Placental epithelial cell (primary cell): ENCODE measurements at places on chromosomes 2 and 18. TPM values are rescaled to one million over a fixed set of nuclear protein-coding genes. Genes with fewer than 3 reads are reported as not detected.

MEIS1 gene
- 22.9 and 47.9 TPM in 2 replicates for total RNA-seq

ACMSD gene
- not detected in 2 replicates for total RNA-seq

EDAR gene
- not detected in 2 replicates for total RNA-seq

L3MBTL4 gene
- total RNA-seq = 2.0 and 15.3 TPM in 2 replicates

TNFAIP6 gene
- not detected in 2 replicates for total RNA-seq

IL36G gene
- not detected in 2 replicates for total RNA-seq
